ENCODE measurements at places on chromosomes 16 and 17. TPM values are rescaled to one million over a fixed set of nuclear protein-coding genes. Genes with fewer than 3 reads are reported as not detected.

The NPTX1 gene
- 6.7 TPM for total RNA-seq

The TOX3 gene
- 15.9 TPM for total RNA-seq

The CES1 gene
- 1.2 TPM for total RNA-seq

The TBC1D3H gene
- not detected for total RNA-seq

The KRT31 gene
- total RNA-seq, result 0.23 TPM

The CNGB1 gene
- total RNA-seq, result 21.9 TPM

The MPO gene
- 3.5 TPM for total RNA-seq

The PSMD12 gene
- total RNA-seq, result 71.3 TPM

The ITGA2B gene
- total RNA-seq, result 2.3 TPM

The ARL5C gene
- not detected for total RNA-seq

The NUBP2 gene
- 36.2 TPM for total RNA-seq

The PHB1 gene
- total RNA-seq, result 61.1 TPM

The KCNAB3 gene
- total RNA-seq, result 3.7 TPM

The TMEM238L gene
- not detected for total RNA-seq

The CIITA gene
- 1.2 TPM for total RNA-seq

The UBFD1 gene
- 121 TPM for total RNA-seq

The BCAR1 gene
- 25.8 TPM for total RNA-seq

The RHBDL1 gene
- 7.4 TPM for total RNA-seq

The ZNF652 gene
- total RNA-seq, result 36.7 TPM

The CDH8 gene
- total RNA-seq, result 248 TPM

The FOXL1 gene
- 1.2 TPM for total RNA-seq

The HNF1B gene
- not detected for total RNA-seq
